Vagina (tissue), 2 donors: ENCODE measurements at places on chromosomes 16 and 17.

DNA sequence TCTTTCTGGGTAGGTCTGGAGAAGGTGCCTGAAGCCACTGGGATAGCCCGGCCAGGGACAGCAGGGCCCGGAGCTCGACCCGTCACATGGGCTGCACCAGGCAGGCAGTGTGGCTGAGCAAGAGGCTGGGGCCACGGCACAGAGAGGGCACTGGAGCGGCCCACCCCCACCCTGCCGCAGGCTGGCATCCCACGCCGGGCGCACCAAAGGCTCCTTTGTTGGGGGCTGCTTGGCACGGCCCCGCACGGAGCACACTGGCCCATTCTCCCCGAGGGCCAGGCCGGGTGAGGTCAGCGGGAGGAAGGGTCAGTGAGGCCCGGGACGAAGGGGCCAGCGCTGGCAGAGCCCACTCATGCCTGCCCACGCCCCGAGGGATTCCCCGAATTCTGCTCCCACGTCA is 36.5 kb upstream of the PVALEF start:
- DNase-seq = no peak

DNA sequence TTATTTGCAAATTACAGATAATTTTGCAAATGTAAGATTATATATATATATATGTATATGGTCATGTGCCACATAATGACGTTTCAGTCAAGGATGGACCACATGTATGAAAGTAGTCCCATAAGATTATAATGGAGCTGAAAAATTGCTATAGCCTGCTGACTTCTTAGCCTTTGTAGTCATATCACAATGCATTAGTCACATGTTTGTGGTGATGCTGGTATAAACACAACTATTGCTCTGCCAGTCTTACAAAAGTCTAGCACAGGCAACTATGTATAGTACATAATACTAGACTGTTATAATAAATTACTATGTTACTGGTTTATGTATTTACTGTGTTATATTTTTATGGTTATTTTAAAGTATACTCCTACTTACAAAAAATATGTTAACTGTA is 444.3 kb downstream of the KCNJ2 start:
- no peak for DNase-seq

DNA sequence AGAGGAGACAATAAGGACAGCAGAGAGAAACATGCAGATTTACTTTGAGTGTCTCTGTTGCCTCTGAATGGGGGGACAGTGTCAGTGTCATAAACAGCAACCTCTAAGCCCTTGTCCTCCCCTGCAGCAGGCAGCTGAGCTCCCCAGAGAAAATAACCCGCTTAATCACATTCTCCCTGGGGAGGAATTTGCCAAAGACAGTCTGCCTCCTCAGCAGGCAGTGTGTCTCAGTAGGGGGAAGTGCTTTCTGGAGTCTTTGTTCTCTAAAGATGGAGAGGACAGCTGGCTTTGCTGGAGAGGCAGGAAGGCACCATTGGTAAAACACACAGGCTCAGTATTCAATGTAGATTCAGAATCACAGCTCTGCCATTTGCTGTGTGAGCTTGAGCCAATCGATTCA is 16.1 kb downstream of the TEKT5 start:
- no peak for DNase-seq

- no peak for DNase-seq
Measured at GRCh38 chr17:8868529-8868951, 1.1 kb upstream of the PIK3R6 start.

DNA sequence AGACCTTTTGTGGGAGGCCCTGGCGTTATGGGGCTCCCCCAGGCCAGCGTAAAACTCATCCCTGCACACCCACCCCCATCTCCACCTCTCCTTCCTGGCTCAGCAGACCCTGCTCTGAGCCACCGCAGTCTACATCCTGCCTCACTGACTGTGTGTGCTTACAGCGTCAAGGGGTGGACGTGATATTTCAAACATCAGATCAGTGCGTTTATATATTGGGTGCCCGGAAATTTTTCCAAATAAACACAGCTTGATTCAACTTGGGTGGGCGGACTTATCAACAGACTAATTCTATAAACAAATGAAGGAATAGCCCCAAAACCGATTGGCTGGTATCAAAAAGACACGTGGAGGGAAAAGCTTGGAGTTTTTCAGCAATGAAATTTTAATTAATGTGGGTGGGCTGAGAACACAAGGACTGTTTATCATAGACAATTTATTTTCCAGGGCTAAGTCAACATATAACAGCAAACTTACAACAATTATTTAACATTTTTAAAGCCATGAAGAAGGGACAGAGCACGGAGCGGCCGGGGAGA is at the start of gene FOXL1:
Gene FOXL1, plus strand, starts transcription at position 489 of the 539 bp plus-strand sequence. CDS start 175 bp downstream, outside the sequence.
- DNase-seq = no peak

DNA sequence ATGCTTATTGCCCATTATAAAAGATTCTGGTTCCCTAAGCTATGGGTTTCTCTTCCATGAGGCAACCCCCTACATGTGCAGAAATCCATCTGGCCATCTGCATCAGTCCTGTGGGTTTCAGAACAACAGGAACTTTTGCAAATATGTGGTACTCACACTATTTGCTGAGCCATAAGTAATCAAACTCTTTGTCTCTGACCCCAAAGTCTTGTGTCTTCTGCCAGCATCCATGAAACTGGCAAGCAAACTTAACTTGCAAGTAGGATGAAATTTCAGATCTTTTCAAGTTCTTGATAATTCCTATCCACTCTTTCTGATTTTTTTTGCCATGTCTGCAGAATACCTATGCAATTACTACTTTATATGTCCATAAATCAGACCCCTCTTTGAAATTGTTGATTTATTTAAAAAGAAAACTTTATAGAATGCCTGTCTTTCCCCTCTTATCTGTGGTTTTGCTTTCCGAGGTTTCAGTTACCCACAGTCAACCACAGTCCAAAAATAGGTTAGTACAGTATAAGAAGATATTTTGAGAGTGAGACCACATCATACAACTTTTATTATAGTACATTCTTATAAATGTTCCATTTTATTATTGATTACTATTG is 158.4 kb upstream of the IRX3 start:
- no peak for DNase-seq
